ENCODE measurements at places on chromosomes 11 and 22.

DNA sequence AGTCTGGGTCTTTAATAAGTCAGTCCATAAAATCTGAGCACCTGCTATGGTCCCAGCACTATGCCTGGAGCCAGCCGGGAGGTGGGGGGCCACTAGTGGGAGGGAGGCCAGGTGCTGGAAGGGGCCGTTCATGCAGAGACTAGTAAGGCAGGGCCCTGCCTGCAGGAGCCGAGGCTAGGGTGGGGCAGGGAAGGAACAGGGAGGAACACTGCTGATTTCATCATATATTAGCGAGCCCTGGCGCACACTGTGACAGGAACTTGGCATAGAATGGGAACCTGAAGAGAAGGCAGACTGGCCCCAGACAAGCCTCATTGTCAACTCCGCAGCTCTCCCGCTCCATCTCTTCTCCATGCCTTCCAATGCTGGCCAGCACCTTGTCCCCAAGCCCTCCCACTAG is 7.1 kb downstream of the VSIG10L2 start:
- H3K4me3 ChIP-seq: no peak overlapping the region
- H3K27ac ChIP-seq: no peak overlapping the region
- no peaks in the 10 kb centered on the region for H3K36me3 ChIP-seq
- ATAC-seq: no peak

GRCh38 chr11:127259102-127259501 is 258.5 kb upstream of the KIRREL3 start:
- ATAC-seq: no peak
- no peaks in the 10 kb centered on the region for H3K36me3 ChIP-seq
- H3K27ac ChIP-seq: no peak overlapping the region
- H3K27me3 ChIP-seq: peaks cover 3% of the 10 kb centered on the region
- no peak overlapping the region for H3K4me3 ChIP-seq

GRCh38 chr11:24683583-24683982 is 186.7 kb downstream of the LUZP2 start:
- ATAC-seq: no peak
- H3K27me3 ChIP-seq: no peaks in the 10 kb centered on the region
- H3K27ac ChIP-seq: no peak overlapping the region
- no peaks in the 10 kb centered on the region for H3K4me1 ChIP-seq

GRCh38 chr11:134596404-134596803 is 184.4 kb upstream of the B3GAT1 start:
- H3K4me3 ChIP-seq: no peak overlapping the region
- no peak overlapping the region for H3K27ac ChIP-seq
- no peaks in the 10 kb centered on the region for H3K4me1 ChIP-seq
- H3K27me3 ChIP-seq: peaks cover 31% of the 10 kb centered on the region
- no peak for ATAC-seq
- no peaks in the 10 kb centered on the region for H3K36me3 ChIP-seq

DNA sequence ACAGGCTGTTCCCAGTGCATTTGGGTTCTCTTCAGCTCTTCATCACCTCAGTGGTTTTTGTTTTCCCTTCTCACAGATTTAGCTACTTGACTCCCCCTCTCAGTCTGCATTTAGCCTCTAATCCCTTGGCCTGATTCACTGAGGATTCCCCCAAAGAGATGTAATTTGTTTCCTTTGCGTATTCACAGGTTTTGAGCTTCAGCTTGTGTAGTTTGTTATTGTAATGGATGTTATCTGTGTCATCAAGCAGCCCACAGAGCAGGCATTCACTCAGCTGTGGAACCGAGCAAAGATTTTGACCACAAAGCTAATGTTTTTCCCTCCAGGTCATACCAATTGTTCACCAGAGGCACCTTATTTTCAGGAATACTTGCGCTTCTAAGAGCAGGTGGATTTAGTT is 6.4 kb upstream of the ME3 start:
- H3K27me3 ChIP-seq: peaks cover 6% of the 10 kb centered on the region
- no peak for ATAC-seq
- H3K27ac ChIP-seq: no peak overlapping the region

DNA sequence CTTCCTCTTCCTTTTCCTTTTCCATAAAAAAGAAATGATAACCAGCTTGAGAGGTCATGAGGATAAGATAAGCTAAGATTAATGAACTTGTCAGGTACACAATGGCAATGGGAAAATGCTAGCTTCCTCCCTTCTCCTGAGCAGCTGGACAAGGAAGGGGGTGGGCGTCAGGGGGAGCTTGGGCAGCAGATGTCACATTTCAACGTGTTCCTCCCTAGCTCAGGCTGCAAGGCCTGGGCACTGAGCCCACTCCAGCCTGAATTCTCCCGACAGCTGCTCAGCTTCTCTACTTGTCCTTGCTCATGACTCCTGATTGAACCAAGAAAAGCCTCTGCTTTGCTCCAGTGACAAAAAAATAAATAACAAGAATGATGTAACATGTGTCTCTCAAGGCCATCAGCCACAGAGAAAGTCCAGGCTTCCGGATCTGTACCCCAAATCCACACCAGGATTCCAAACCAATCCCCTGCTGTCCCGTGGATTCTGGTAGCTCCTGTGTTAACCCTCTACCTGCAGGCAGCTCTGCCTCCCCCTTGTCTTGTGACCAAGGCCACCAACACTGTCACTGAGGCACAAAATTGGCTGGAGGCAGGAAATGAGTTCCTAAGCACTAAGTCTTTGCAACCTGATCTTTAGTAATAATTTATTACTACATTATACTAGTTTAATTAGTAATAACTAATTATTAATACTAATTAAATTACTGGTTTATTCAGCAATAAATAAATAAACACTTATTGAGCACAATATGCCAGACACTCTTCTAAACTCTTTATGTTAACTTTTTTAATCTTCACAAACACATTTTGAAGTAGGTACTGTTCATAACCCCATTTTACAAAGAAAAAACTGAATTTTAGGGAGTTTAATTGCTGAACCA is 146.5 kb downstream of the CCDC34 start:
- H3K36me3 ChIP-seq: no peaks in the 10 kb centered on the region
- no peaks in the 10 kb centered on the region for H3K4me1 ChIP-seq
- no peak for ATAC-seq
- H3K27me3 ChIP-seq: peaks cover 17% of the 10 kb centered on the region

- peaks cover 45% of the 10 kb centered on the region for H3K27me3 ChIP-seq
These were observed 54.2 kb downstream of the FEZ1 start for GRCh38 chr11:125441648-125442410.

GRCh38 chr22:19111140-19111539 is 11.1 kb downstream of the DGCR2 start:
- peak overlapping the region; percentile 41 for H3K27ac ChIP-seq
- no peaks in the 10 kb centered on the region for H3K27me3 ChIP-seq
- peak overlapping the region; percentile 16 for H3K4me3 ChIP-seq
- H3K4me1 ChIP-seq: peaks cover 51% of the 10 kb centered on the region
- ATAC-seq: no peak

DNA sequence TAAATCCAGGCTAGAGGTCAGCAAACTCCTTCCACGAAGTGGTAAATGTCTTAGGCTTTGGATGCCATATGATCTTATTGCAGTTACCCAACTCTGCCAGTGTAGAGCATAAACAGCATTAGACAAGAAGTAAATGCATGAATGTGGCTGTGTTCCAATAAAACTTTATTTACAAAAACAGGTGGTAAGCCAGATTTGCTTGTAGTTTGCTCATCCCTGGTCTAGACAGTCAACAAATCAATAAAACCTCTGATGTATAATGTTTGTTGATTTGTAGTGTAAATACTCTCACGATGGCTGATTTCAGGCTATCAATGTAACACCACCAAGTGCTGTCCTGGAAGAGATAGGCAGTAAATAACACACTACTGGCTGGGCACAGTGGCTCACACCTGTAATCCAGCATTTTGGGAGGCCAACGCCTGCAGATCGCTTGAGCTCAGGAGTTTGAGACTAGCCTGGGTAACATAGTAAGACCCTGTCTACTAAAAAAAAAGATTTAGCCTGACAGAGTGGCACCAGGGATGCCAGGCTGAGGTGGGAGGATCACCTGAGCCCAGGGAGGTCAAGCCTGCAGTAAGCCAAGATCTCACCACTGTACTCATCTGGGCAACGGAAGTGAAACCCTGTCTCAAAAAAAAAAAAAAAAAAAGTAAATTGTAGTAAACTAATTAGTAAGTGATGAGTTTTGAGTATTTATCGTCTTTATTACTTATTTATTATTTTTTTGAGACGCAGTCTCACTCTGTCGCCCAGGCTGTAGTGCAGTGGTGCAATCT is 6.9 kb upstream of the CATSPER1 start:
- no peak overlapping the region for H3K4me3 ChIP-seq
- H3K27me3 ChIP-seq: peaks cover 3% of the 10 kb centered on the region
- no peak for ATAC-seq
- no peaks in the 10 kb centered on the region for H3K4me1 ChIP-seq

DNA sequence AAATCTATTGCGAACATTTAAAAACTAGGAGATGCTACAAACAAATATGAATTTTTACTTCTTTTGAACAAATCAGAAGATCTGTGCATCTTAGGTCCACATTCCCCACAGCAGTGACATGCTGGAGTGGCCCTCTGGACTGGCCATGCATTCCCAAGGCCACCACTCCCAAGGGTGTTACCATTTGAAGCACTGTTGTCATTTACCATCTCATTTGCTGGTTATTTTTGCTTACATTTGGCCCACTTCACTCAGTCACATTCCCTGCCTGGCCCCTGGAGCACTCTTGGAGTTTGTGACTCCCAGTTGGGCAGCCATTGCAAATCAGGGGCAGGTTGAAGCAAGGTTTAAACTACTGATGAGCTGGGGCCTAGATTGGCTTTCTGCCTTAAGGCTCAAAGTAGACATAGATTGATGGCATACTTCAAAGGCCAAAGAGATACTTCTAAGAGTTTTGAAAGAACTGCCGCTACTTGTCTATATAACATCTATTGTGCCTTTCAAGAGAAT is 8.5 kb upstream of the ZNRF3 start:
- H3K27ac ChIP-seq: no peak overlapping the region
- H3K36me3 ChIP-seq: no peaks in the 10 kb centered on the region
- H3K27me3 ChIP-seq: no peaks in the 10 kb centered on the region
- no peak overlapping the region for H3K4me3 ChIP-seq
- no peak for ATAC-seq
- peaks cover 4% of the 10 kb centered on the region for H3K4me1 ChIP-seq

DNA sequence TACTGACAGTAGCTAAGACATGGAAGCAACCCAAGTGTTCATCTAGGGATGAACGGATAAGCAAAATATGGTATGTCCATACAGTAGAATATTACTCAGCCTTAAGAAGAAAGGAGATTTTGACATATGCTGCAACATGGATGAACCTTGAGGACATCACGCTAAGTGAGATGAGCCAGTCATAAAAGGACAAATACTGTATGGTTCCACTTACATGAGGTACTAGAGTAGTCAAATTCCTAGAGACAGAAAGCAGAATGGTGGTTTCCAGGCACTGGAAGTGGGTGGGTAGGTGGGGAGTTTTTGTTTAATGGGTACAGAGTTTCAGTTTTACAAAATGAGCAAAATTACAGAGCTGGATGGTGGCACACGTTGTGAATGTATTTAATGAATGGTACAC is 18.1 kb downstream of the CHST1 start:
- no peak overlapping the region for H3K27ac ChIP-seq
- ATAC-seq: peak; percentile 69
- peaks cover 6% of the 10 kb centered on the region for H3K4me1 ChIP-seq
- H3K4me3 ChIP-seq: no peak overlapping the region

DNA sequence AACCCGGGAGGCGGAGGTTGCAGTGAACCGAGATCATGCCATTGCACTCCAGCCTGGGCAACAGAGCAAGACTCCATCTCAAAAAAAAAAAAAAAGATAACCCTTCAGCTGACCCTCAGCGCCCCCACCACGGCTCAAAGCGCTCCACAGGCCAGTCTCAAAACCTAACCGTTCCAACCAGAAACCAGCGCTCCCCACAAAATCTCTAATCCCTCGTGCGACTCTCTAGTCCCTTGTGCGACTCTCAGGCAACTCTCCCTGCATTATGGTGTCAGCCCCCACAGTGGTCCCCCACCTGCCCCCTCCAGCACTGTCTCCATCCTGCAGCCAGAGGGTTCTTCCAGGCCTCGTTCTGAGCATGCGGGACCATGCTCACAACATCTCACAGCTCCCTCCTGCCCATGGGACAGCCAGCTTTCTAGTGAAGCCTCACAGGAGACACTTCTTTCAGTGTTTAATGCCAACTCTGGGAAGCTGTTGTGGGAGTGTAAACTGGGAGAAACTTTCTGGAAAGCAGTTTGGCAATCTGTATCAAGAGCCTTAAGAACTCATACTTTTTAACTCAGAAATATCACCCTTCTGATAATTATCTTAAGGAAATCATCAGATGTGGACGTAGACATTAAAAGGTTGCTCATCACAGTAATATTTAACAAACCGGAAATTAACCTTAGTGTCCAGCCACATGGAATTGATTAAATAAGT is 4.2 kb upstream of the RASGRP2 start:
- no peak overlapping the region for H3K4me3 ChIP-seq
- no peak for ATAC-seq
- no peaks in the 10 kb centered on the region for H3K27me3 ChIP-seq
- no peak overlapping the region for H3K27ac ChIP-seq
- H3K36me3 ChIP-seq: no peaks in the 10 kb centered on the region

DNA sequence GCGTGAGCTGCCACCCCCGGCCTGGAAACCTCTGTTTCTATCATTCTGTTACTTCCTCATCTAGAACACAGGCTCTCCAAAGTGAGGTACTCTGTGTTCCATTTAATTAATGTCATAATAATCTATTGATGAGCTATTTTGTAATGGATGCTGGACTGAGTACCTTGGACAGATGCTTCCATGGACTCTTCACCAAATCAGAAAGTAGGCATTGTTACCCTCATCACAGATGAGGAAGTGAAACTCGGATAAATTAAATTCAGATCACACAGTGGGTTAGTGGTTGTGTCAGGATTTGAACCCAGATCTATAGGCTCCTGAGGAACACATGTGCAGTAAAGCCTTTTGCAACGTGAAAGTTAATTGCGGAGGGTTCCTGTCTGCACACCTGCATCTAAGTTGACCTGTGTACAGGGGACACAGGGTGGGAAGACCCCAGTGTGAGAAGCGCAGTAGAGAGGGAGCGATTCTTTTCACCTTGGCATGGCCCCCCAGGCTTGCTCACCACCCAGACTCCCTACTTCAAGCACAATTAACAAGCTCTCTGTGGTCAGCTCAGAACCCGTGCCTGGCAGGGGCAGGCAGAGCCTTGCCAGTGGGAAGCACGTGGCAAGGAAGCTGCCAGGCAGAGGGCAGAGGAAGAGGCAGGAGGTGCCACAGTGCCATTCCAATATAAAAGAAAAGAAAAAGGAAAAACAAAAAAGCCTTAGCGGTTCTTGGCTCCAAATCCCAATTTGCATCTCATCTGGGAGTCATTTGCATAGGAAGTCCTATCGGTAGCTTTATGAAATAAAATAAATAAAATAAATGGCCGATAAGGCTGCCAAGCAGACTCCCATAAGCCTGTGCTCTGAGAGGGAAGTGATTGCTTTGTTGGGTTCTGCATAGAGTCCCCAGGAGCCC is 239.3 kb downstream of the GRIK4 start:
- H3K27me3 ChIP-seq: peaks cover 15% of the 10 kb centered on the region
- no peak overlapping the region for H3K27ac ChIP-seq

GRCh38 chr11:36288442-36289225 is 590 bp downstream of the COMMD9 start:
- peak overlapping the region; percentile 98 for H3K4me3 ChIP-seq
- ATAC-seq: no peak
